ENCODE measurements at places on chromosomes 4 and X.

DNA sequence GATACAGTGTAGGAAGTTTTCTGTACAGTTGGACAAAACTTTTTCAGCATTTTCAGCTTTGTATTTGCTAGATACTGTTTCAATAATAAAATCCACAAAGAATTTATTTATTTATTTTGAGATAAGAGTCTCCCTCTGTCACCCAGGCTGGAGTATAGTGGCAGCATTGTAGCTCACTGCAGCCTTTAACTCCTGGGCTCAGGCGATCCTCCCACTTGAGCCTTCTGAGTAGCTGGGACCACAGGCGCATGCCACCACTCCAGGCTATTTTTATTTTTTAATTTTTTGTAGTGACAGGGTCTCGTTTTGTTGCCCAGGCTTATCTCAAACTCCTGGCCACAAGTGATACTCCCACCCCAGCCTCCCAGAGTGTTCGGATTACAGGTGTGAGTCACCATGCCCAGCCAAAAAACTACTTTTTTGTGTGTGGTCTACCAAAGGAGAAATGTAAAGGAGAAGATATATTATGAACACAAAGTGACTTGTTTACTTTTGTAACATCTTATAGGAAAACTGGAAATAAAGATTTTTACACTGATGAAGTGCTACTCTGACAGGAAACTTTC, 13.0 kb upstream of the SOWAHD start:
- DNase-seq = no peak

GRCh38 chrX:40855411-40855810, 120.1 kb upstream of the MED14 start:
- DNase-seq = no peak

DNA sequence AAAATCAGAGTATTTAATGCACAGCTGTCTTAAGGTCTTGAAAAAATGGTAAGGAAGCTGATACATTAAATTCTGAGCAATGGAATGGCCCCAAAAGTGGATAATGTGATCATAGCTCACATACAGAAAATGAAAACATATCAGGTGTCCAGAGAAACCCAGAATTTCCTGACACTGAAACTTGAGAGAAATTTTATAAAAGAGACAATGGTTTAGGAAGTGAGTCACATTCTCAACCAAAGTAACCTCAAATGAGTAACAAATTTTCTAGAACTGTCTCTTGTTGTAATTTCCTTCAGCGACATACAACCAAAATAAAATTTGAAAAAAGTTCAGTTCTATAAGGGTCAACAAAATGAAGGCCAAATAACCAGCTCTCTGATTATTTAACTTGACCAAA, 37.4 kb upstream of the PACRGL start:
- DNase-seq = no peak

DNA sequence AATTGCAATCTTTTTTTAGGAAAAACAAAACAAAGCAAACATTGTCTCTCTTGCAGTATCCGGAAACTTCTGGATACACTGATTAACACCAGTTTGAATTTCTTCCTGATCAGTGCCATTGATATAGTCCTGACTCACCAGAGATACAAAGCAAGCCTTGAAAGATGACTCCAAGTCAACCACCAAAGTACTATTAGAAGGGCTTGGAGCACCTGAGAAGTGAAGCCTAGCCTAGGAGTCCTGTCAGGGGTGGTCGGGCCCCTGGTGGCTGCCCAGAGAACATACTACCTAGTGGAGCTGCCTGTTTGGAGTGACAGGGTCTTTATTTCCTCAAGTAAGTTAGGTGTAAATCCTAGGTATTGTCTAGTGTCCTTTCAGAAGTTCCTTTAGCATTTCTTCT, 593.2 kb downstream of the ZNF674 start:
- peak; percentile 15 for DNase-seq

GRCh38 chrX:129637217-129638109, 17.3 kb downstream of the APLN start:
- peak; percentile 50 for DNase-seq

DNA sequence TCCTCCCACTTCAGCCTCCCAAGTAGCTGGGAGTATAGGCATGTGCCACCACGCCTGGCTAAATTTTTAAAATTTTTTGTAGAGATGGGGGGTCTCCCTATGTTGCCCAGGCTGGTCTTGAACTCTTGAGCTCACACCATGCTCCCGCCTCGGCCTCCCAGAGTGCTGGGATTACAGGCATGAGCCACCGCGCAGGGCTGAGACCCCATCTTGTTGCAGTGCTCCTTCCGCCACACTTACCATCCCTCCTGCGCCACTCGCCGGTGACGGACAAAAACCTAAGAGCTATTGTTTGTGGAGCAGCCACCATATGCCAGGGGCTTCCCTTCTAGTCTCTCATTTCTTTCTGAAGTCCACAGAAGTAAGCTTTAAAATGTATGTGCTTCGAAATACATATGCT, 34.5 kb downstream of the NSG1 start:
- DNase-seq = no peak

DNA sequence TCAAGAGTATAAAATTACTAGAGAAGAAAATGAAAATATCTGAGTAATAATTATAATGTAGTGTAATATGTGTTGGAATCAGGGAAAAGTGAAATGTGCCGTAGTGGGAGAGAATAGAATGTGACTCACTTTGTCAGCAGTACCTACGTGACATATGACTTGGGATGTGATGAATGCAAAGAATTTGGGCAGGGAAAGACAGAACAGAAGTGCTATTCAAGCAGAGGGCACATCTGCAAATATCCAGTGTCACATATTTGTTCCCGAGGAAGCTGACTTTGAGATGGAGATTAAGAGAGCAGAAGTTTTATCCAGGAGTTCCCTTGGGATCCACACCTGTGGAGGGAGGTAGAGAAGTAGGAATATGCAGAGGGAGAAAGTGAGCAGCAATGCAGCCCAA, 69.3 kb upstream of the HS3ST1 start:
- DNase-seq = no peak

GRCh38 chr4:175752664-175753063, 59.4 kb downstream of the GPM6A start:
- DNase-seq = no peak

GRCh38 chr4:3122081-3122563, 47.6 kb downstream of the HTT start:
- DNase-seq = no peak

DNA sequence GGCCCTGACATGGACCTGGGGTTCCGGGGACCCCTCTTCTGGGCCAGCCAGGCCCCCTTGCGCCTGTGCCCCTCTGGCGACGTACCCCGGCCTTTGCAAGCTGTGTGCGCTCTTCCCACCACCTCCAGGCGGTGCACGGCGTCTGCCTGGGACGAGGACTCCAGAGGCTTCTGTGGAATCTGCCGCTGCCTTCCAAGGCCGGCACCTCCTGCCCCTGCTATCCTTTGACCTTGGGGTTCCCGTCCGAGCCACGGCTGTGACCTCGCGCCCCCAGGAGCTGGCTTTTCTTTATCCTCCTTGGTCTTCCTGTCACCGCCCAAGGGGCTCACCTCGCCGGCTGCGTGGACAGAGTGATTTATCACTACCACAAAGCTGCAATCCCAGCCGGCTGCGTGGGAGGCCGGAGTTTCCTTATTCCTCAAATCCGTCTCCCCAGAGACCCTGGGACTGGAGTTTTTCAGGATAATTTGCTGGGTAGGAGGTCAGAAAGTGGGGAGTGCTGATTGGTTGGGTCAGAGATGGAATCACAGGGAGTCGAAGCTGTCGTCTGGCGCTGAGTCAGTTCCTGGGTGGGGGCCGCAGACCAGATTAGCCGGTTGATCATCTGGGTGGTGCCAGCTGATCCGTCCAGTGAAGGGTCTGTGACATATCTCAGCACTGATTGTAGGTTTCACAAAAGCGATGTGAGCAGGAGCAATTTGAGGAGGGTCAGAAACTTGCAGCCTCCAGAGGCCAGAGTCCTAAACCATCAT, 19.8 kb upstream of the PLCXD1 start:
- no peak for DNase-seq

DNA sequence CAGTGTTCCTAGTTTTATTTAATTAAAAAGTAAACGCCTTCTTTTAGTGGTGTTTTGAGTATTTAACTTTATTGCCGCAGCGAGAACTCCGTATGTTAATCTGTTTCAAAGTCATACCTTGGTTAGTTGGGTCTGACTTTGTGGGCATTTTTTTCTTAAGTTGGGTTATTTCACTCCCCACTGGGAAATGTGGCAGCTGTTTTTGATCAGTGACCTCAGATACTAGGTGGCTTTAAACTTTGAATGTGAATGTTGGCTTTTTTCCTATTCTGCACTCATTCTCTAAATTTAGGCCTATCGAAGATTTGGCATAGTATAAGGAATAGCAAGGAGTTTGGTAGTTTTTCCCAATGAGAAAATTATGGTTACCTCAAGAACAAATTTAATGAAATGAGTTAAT, 85.9 kb downstream of the FIP1L1 start:
- no peak for DNase-seq

Data from HuH-7 (cell line).